IPS DF 6.9 (cell line): ENCODE measurements at places on chromosomes 2 and 18.

DNA sequence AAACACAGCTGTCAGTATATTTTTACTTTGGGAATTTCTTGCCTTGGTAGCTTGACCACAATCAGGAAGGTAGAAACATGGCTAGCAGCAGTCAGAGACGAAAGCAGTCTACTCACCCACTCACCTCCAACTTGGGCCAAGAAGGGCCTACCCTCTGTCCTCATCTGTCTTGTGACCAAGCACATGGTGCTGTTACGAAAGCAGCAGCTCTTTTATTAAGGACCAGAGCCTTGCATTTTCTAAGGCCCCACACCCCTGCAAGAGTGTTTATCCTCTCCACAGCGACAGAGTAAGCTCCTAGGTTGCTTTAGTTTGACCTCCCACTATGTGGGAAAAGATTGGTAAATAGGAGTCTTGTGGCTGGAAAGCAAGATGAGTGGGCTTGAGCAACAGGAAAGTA, 31.3 kb upstream of the MSTN start:
- DNase-seq, result no peak

DNA sequence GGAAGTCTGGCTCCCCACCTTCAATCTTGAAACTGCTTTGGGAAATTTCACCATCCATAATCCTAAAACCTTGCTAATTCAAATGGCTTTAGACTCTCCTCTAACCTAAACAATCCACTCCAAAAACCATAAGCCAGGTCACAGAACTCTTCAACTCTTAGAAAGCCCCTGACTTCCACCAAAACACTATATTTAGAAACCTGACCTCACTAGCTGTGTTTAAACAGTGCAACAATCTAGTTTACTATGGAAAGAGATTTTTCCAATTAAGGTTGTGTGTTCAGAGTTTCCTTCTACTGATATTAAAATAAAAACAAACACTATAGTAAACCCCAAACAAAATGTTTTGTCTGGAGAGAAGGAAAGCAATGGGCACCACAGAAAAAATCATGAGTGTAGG, 308.1 kb downstream of the OSR1 start:
- DNase-seq, result no peak

DNA sequence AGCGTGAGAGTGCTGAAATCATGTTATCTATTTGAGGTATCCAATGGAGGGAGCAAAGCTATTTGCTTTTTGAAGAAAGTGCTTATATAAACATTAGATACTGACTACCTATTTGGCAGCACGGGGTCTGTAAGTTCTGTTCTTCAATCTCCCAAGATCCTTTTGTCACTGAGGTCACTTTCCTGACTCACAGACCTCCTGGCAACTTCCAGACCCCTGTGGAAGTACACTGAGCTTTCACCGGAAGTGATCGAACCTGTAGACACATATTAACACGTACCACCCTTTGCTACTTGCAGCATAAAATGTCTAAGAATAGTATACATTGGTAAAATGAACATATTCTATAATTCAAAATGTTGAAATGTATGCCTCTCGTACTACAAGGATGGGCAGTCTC, 452.6 kb upstream of the ST6GAL2 start:
- no peak for DNase-seq

DNA sequence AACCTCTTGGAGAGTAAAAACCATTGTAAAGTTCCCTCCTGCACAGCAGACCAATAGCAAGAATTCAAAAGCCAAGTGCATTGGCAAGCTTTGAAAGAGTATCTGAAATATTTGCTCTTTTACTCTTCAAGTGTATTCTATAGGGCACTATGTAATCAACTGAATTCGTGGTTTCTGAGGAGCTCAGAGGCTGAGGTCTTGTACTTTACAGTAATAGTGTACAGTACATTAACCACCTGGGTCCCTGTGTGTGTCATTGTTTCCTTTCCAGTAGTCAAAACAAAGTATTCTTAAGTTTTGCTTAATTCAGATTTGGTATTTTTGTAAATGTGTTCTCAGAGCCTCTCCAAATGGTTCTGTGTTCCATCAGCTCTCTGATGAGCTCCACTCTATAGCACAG, 769.7 kb downstream of the LRRTM4 start:
- no peak for DNase-seq

DNA sequence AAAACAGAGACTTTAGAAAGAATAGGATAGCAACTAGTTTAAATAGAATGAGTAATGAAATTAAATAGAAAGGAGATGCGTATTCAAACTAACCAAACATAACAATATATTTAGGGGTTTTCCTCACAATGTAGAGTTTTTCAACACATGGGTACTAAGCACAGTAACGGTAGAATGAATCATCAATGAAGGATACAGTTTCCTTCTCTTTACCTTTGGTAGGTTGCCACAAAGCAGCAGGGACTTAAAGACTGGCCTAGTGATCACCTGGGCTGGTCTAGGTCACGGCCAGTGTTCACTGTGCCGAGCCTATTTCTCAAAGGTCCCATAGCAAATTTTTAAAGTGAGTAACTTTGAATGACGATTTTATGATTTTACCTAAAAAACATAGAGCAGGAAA, 311.7 kb downstream of the XIRP2 start:
- no peak for DNase-seq

DNA sequence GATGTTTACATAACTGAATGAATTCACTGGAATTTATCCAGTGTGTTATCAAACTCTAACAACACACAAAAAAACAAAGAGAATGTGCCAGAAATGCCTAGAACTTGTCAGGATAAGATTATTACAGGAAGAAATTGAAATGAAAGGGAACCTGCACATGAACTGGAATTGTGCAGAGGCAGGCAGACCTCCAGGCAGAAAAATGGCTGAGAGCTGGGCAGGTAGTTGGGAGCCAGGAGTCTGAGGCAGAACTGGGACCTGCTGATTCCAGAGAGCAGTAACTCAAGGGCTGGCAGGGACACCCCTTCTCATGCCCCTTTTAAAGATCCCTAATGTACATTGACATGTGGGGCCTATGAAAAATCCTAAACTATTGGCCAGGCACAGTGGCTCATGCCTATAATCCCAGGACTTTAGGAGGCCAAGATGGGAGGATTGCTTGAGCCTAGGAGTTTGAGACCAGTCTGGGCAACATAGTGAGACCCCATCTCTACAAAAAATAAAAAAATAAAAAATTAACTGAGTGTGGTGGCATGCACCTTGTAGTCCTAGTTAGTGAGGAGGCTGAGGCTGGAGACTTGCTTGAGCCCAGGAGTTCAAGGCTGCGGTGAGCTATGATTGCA, 674 bp upstream of the SP110 start:
- no peak for DNase-seq

DNA sequence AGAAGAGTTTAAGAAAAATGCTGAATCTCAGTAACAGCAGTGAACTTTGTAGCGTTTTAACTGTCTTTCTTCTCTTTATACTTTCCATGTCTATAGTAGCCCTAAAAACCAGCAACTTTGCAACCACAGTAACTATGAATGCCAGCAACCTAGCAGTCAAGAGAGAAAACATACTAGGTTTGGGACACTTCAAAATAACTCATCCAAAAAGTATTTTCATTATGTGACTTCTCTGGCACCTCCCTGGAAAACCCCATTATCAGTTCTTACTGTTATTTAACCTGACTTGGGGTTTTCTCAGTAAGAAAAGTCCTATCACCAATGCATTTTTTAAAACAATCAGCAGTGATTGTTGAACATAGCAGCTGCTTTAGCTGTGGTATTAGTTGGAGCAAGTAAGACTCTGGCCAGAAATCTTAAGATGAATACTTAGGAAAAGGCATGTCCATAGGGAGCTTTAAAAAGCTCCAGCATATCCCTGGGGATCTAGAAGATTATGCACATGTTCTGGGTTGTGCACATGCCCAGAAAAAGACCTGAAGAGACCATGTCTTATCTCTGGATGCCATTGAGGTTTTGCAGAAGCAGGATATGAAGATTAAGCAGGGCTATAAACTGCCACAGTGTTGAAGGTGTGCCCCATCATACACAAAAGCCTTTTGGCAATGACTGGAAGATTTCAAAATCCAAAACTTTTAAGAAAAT, 411.3 kb downstream of the CMPK2 start:
- DNase-seq, result no peak

DNA sequence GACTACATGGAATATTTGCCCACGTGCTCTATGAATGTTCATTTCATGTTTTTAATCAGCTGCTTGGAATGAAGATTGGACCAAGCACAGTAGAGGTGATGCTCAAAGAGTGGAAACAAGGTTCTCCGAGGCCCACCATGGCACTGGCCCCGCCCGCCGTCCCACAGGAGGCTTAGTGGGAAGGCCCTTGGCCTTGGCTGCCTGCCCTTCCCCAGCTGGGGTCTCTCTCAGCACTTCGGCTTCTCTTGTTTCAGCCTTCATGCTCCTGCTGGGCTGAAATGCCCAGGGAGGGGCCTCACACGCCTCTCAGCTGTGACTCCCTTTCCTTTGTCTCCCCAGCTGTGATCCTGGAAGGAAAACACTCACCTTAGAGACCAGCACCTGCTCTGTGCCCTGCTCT, 833.2 kb downstream of the GALR1 start:
- DNase-seq, result no peak

DNA sequence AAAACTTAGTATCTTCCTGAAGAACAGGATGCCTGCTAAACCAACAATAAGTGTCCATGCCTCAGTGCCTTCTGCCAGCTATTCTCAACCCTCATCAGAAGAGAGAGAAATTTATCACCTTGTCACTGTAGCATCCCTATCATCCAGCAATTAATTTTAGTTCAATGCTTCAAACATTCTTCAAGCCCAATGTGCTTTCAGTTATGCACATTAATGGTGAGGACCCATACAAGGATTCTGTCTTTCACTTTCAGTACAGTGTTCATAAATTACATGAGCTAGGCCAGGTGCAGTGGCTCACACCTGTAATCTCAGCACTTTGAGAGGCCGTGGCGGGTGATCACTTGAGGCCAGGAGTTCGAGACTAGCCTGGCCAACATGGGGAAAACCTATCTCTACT, 47.0 kb upstream of the MSH6 start:
- no peak for DNase-seq
